Midbrain (tissue), 1 donor: ENCODE measurements at places on chromosomes 2 and 18.

DNA sequence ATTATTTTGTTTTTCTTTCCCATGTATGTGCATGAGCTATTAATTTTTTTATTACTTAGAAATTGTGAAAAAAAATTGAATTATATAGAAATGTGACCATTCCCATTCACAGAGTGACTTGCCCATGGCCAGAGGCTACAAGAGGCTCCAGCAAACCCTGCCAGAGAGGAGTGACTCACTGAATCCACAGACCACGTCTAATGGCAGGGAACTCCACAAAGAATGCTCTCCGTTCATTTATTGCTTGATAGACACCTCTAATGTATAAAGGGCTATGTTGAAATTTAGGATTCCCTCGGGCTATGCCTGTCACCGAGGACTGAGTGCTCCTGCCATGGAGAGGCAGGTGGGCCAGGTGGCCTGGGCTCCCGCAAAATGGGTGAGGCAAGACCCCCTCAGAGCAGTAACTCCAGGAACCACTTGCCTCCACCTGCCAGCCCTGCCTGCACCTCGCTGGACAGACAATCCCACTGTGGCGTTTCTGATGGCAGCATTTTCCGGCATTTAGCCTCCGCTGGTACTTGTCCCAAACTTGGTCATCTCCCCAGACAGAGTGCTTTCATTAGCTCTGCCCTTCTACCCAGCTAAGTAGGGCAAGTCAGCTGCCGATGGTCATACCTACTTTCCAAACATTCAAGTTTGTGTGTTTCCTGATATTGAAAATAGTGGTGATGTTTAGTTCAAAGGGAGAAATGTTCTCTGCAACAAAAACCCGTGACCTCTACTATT, 200.3 kb downstream of the PRKCE start:
- DNase-seq, result no peak

DNA sequence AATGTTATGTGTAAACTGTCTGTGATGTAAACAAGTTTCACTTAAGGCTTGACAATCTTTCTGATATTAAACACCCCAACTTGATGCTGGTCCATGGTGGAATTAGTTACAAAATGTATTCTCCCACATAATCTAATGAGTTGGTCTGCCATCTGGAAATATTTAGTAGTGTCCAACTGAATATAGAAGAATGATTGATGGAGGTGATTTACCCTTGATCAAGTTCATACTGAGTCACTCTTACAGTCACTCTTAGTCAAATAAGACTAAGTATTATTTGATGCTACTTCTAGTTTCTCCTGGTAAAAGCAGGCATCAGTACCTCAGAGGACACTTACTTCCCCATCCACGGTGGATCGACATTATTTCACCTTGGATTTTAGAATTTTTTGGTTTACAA, 198.1 kb downstream of the SATB2 start:
- no peak for DNase-seq

DNA sequence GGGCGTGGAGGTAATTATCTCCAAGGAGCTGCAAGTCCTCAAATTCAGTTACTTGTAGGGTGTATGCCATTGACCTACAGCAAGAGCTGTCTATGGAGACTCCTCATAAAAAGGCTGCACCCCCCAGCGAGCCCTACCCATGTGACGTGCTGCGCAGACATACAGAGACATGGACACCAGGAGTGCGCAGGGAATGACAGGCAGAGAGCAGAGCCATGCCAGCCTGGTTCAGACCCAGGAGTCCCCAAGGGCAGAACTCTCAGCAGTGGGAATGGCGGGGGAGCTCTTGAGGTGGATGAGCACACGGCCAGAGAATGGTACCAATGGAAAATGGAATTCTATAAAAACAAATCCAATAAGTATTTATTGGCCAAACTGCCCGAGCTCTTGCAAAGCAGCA, 310.1 kb downstream of the MYCN start:
- no peak for DNase-seq

GRCh38 chr2:70923378-70924015, 12.2 kb upstream of the ATP6V1B1 start:
- no peak for DNase-seq

DNA sequence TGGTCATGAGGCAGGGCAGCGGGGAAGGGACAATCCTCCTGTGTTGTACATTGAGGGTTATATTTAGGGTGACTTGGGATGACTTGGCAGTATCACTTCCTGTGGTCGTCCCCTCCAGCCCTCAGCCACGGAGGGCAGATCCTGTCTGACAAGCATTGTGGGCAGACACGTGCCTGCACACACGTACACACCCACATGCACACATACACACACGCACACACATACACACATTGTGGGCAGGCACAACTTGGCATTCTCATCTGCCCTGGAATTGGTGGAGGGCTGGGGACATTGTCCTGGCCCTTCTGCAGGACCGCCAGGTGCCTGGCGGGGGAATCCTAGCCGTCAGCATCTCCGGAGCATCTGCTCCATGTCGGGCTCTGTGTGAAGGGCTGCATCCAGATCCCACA, 47.6 kb downstream of the ODC1 start:
- peak; percentile 8 for DNase-seq

GRCh38 chr2:16617282-16618266, 48.1 kb downstream of the CYRIA start:
- peak; percentile 61 for DNase-seq

DNA sequence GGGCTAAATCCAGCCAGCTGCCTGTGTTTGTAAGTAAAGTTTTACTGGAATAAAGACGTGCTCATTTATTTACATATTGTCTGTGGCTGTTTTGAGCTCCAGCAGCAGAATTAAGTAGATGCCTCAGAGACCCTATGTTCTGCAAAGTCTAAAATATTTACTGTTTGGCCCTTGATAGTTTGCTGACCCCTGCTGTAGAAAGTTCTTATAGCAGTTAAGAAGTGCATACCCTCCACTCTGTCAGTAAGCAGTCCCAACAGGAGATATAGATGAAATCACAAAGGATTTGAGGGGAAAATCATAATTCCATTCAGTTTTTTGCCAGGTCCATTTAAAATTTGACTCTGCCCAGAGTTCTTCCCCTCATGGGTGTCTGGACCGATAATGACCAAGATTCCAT, 50.1 kb upstream of the ITM2C start:
- no peak for DNase-seq

GRCh38 chr2:33526132-33526531, 49.7 kb downstream of the RASGRP3 start:
- DNase-seq, result no peak

DNA sequence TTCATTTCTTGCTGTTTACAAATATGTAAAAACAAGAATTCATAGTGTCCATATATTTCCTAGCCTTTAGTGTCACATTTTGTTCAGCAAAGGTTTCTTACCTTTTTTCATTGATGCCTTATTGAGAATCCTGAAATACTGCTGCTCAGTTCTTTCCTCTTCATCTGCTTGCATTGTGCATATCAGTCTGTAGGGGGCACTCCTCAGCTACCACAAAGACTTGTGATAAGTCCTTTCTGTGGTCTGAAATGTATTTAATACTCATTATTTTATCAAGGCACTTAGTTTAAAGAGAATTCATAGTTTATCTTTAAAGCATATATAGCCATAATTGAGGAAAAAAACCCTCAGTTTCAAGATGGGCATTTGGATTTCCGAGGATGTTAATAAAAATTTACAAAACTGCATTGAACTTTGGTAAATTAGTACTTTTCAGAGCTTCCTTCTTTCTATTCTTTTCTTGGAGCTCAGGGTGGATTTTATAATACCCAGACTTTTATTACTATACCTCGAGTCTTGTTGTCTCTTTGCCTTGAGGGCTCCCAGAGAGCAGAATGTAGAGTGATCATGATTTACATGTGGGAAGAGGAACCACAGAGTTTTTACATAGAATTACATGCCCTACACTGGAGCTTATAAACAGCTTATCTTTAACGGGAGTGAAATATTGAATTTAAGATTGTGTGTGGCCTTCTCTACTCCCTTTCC, 570.1 kb downstream of the PLCL1 start:
- peak; percentile 43 for DNase-seq

DNA sequence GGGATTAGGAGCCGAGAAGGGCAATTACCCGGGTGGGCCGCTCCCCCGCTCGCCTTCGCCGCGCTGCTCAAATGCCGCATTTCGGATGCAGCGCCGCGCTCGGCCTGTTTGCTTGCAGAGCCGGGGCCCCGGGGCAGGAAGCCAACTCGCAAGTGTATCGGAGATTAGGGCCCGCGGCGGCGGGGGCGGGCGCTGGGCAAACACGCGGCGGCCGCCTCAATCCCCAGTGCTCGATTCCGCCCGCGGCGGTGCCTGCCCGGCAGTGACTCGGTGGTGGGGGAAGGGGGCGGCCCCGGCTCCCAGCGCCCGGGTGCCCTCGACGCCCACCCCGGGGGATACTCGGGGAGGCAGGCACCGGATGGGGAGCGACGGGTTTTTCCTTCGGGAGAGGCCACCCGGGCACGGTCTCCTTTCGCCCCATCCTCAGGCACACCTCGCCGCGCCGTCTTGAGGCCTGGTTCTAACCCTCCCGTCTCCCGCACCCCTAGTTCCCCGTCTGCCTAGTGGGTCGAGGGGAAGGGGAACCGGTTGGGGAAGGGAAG, 26.6 kb upstream of the NOTO start:
- peak; percentile 5 for DNase-seq

GRCh38 chr2:219591091-219591490, 6.6 kb upstream of the STK11IP start:
- no peak for DNase-seq

DNA sequence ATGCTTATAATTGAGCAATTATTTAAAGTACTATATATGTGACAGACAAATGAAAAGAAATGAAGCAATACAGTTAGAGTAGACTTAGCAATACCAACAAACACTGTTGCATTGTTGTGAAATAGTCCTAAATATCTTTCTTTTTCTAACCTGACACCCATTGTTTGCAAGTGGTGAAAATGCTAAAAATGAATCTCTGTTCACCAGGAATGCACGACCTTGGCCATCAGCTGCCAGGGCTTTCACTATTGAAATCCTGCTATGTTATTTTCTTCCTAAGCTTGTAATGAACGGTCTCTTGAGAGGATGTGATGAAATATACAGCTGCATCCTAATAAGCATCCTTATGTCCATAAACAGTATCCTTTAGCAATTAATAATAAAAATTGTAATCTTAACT, 136.2 kb upstream of the MGAT5 start:
- no peak for DNase-seq
